ENCODE measurements at places on chromosomes 4 and X.

- DNase-seq = peak; percentile 41
Measured at GRCh38 chr4:2930758-2931511, 32.3 kb downstream of the NOP14 start.

DNA sequence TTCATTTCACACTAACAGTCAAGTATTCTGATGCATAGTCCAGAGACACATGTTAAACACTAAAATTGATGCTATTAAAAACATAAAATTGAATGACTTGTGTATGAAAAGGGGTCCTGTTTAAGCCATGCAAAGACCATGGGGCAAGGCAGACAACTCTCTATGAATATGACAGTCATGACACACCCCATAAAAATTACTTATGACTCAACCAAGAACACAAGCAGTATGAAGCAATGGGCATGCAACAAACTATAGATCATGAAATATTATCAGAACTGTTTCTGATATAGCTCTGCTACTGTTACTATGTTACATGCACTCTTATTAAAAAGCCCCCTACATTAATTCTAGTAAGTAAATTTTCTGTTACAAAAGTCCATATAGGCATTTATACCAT lies 57.5 kb upstream of the ZCCHC13 start:
- no peak for DNase-seq

GRCh38 chrX:118495061-118495921 lies at the start of gene DOCK11:
DOCK11 (plus strand) TSS chrX:118495815; CDS start chrX:118495972, 157 bp downstream.
- peak; percentile 53 for DNase-seq

DNA sequence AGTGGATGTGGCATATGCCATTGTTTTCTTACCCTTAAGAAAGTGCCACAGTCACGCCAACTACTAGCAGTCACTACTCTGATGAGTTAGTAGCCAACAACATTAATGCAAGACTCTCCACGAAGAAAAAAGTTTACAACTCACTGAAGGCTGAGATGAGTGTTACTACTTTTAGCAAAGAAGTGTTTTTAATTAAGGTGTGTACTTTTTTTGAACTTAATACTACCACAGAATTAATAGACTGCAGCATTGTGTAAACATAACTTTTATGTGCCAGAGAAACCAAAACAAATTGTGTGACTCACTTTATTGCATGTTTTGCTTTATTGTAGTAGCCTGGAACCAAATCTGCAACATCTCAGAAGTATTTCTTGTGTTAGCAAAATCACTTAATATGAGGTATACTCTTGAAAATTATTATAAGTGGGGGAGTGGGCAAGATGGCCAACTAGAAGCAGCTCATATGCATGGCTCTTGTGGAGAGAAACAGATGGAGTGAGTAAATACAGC lies 2.2 kb upstream of the UGT2B4 start:
- no peak for DNase-seq

DNA sequence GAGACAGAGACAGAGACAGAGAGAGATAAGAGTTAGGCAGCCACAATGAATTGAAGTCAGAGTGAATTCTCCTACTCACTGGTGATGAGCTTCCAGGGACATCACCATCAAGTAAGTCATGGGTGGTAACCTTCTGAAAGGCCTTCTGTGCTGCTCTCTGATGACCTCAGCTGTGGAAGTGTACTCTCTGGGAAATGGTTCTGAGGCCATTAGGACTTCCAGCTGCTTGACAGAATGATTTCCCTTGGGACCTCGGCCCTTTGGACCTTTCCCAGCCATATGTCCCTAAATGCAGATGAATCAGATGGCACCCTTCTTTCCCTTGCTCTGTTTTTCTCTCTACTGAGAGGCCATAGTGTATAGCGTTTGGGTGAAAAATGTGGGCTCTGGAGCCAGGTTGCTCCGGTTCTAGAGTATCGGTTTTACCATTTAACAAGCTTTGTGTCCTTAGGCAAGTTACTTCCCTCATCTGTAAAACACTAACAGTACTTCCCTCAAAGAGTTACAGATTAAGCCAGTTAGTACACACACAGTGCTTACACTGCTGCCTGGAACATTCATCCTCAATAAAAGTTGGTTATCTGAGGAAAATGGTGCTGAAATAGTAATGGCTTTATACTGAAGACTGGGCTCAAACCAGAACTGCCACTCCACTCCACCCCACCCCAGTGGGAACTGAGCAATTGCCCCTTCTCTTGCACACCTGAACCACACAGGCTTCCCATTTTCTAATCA lies 7.6 kb downstream of the SEPTIN11 start:
- no peak for DNase-seq

Data from substantia nigra (tissue), 51 donors.